ENCODE measurements at places on chromosomes 6 and 20.

DNA sequence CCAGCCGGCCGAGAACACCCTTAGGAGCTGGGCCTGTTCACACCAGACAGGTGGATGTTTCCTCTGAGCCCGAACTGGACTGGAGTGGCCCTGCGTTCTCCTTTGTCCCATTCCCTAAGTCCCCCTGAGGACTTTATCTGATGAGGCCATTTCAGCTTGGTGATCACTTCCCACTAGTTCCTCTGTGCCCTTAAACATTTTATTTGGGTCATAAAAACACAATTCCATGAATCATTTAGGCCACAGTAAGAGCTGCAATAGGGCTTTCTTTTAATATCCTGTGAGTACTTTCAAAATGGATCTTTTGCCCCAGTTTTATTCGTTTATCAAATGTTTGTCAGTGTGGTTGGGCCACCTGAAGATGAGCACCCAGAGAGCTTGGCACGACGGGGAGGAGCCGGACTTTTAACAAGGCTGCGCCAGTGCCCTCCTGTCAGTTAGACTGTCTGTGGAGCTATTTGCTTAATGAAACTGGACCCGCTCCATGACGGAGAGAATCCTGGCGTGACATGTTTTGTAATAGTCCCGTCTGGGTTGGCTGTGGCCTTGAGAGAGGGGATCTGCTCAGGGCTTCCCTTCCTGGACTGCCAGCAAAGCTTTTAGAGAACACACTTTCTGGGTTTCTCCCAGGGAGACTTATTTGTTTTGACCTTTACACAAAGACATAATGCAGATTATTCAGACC, 53.5 kb downstream of the ZDHHC14 start:
- no peak for DNase-seq

DNA sequence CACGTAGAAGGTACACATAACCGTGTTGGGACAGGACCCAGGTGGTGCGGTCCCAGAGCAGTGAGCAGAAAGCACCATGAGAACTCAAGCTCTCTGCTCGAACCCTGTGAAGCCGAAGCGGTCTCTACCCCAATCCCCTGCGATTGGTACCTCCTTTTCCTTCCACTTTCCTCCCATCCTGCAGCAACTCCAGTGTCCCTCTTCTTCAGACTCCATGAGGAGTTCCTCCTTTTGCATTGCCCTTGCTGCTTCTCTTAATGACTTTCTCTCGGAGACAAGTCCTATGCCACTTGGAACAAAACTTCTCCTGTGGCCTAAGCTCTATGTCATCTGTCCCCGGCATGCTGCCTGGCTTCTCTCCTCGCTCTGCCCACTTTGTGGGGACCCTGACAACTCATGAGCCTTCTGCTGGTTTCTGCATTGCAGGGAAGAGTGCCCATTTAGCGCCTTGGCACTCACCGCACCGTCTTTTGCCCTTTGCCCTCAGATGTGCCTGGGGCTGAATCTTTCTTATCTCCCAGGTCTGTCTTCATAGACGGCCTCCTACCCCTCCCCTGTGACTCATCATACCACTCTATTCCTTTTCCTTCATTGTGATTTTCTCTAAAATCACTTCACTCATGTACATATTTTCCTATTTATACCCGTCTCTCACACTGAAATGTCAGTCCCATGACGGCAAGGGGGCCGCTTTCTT, 9.2 kb upstream of the ZNF831 start:
- no peak for DNase-seq

DNA sequence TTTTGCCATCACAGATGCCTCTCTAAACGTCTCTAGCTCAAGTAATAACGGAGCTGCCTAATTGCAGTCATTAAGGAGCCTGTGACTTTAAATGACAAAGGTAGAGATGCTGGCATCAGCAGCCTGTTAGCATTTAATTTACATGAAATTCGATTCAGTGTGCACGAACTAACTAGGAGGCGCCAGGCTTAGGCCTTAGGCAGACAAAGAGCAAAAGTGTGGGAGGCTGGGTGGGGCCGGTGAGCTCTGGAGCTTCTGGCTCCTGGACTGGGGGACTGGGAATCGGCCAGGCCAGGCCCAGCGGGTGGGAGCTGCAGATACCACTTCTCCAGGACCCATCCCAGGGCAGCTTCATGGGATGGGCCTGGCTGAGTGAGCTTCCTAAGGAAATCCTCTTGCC, 170.0 kb upstream of the AGPAT4 start:
- no peak for DNase-seq

- DNase-seq, result no peak
These were observed 44.7 kb upstream of the TAGAP start for GRCh38 chr6:159089443-159089842.

Data from stimulated activated CD4-positive, alpha-beta T cell treated with anti-CD3 and anti-CD28 coated beads, Interleukin-15, amount 100 ng/mL, for 48 hours (primary cell).